ENCODE measurements at places on chromosomes 3 and 15.

- DNase-seq, result no peak
These were observed 74.0 kb upstream of the ETV5 start for GRCh38 chr3:186182850-186183249.

GRCh38 chr3:43676441-43676840 is 14.3 kb upstream of the ABHD5 start:
- DNase-seq, result no peak

DNA sequence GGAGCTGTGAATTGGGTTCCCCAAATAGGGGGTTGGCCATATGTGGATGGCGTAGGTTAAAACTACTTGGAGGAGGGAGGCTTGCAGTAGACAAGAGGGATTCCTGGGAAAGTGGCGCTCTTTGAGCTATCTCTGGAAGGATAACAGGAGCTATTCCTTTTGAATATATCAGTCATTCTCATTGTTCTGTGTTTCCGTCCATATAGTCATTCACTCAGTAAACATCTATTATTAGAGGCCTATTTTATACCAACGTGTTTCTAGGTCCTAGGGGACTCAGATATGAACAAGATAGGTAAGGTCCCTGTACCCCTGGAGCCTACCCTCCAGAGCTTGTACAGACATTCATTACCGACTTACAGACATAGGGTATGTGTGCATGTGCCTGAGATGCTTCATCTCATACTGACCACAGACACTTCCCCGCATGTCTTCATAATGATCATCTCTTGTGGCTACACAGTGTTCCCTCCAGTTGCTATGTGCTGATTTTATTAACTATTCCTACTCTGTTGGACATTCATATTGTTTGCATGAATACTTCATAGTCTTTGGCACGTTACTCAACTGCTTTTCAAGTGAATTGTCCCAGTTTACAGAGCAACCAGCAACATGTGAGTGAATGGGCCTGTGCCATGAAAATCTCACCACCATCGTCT is 55.8 kb upstream of the VILL start:
- DNase-seq, result no peak

DNA sequence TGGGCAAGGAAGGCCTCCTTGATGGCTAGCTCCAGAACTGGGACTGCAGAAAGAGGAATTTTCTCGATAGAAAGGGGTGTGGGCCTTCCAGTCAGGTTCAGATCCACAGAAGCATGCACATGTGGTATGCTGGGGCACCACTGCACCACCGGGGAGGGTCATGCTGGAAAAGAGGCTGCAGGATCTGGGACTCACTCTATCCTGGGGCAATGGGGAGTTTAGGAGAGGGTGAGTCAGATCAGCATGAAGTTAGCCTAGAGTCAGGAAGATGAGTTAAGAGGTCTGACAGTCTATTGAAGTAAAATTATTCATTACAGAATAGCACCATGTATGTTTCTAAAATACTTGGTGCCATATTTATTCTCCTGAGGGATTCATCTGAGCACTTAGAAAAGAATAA is 130.2 kb upstream of the TOPAZ1 start:
- no peak for DNase-seq

GRCh38 chr15:50261981-50262380 is 3.5 kb downstream of the HDC start:
- DNase-seq, result no peak

GRCh38 chr3:103950676-103951075 is 1416.0 kb upstream of the ALCAM start:
- DNase-seq, result no peak

DNA sequence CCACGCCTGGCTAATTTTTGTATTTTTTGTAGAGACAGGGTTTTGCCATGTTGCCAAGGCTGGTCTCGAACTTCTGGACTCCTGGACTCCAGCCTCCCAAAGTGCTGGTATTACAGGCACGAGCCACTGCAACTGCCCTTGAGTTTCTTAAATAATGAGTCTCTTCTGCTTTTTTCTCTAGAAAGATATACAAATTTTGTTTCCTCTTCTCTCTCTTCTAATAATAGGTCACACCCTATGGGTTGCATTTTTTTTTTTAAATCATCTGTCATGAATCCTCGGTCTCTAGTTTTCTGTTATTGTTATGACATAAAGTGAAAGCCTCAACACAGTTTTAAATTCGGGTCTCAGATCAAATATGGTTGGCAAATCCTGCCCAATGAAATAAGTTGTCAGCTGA is 111.2 kb downstream of the IL12A start:
- DNase-seq, result no peak

GRCh38 chr3:31364711-31365110 is 168.0 kb upstream of the STT3B start:
- peak; percentile 39 for DNase-seq

DNA sequence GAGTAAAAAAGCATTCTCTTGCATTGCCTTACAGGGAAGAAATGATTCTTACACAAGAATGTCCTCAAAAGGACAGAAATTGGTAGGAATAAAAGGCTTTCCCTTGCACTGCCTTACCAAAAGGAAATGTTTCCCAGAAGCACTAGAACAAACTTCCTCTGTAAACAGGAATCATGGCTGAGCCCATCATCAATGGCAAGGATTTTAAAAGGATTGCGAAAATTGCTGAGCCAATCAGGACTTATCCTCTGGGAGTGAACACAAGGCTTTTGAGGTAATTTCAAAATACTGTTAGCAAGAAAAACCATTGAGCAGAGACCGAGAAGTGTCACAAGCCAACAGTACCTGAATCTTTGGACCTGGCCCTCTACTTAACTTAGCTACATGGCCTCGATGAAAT is 897.3 kb downstream of the ROBO1 start:
- DNase-seq, result no peak

- DNase-seq, result no peak
These were observed 201.1 kb downstream of the UBE2E2 start for GRCh38 chr3:23404246-23404645.

GRCh38 chr15:99435113-99435695 is 130.6 kb upstream of the MEF2A start:
- DNase-seq, result no peak

- DNase-seq, result no peak
These were observed 28.5 kb downstream of the RBPMS2 start for GRCh38 chr15:64746921-64747320.

- DNase-seq, result peak; percentile 73
These were observed 583.8 kb downstream of the FOXP1 start for GRCh38 chr3:70999730-71000129.

GRCh38 chr3:172648747-172649146 is 62.1 kb downstream of the NCEH1 start:
- DNase-seq, result peak; percentile 50

- DNase-seq, result no peak
These were observed 263.9 kb upstream of the STT3B start for GRCh38 chr3:31268868-31269267.

DNA sequence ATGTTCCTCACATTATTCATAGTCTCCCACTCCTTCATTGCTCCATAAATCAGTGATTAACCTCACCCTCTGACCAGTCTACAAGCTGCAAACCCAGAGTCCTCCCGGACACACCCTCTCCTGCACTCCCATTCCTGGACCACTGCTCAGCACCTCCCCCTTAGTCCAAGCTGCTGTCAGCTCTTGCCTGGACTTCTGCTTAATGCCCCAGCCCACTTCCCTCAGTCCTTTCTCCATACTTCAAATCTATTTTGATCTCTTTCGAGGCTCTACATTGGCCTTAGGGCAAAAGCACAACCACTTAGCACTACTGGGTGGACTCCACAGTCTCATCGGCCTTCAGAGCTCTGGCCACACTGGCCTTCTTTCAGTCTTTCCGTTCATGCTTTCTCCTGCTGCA is 79.4 kb upstream of the FAM98B start:
- peak; percentile 12 for DNase-seq

GRCh38 chr15:25022233-25022632 is 67.4 kb downstream of the SNRPN start:
- DNase-seq, result no peak

GRCh38 chr15:39184701-39185390 is 396.0 kb upstream of the THBS1 start:
- DNase-seq, result no peak

DNA sequence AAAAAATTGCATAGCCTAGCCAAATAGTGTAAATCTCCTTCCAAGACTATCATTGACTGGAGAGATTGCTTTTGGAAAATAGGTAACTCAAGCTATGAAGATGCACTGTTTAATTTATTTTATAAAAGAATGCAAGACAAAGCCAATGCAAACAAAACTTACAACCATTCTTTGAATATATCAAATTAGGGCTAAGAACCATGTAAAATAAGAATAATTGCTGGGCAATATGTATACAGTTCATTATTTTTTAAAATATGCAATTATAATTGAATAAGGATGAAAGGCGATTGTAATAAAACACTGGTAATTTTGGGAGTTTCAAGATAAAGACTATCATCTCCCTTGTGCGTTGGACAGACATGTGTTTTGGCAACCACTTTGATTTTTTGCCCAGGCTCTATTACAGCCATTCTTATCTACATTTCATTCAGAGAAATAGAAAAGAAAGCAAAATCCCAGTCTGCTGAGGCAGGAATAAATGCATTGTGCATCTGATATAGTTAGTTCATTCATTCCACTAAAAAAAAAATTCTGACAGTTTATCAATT is 242.3 kb upstream of the ROBO1 start:
- no peak for DNase-seq

GRCh38 chr3:99859825-99860224 is 42.2 kb downstream of the CMSS1 start:
- peak; percentile 72 for DNase-seq

DNA sequence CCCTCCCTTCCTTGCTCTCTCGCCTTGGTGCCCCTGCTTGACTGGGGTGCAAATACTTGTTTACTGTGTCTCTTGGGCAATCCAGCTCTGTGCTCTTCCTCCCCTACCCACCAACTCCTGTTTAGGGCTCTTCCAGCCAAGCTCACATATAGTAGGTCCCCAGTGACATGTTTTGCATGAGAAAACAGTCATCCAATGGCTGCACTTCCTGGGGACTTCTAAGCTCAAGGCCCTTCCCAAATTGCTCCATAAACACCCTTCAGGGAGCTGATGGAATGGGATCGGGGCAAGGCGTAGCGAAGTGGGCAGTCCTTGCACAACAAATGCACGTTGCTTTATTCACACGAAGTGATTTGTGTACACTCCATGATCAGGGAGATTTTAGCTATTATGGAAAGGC is 9.4 kb upstream of the COPG1 start:
- no peak for DNase-seq

DNA sequence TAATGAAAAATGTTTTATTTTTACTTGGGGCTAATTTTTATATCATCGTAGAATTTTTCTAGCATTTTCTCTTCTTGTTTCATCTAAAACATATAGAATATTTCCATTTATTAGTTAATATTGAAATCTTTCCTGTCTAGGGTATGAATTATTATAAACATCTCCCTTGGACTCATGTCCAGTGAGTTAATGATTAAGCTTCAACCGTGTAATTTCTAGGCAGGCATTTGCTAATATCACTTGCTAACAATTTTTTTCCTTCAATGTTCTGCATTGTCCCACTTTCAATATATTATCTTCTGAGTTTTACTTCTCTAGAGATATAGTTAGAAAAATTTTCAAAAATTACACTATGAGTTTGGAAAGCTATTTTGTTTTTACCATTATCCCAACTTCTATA is 1371.6 kb upstream of the EPHA6 start:
- DNase-seq, result no peak

- DNase-seq, result no peak
These were observed 77.5 kb downstream of the CHRD start for GRCh38 chr3:184457329-184457728.

DNA sequence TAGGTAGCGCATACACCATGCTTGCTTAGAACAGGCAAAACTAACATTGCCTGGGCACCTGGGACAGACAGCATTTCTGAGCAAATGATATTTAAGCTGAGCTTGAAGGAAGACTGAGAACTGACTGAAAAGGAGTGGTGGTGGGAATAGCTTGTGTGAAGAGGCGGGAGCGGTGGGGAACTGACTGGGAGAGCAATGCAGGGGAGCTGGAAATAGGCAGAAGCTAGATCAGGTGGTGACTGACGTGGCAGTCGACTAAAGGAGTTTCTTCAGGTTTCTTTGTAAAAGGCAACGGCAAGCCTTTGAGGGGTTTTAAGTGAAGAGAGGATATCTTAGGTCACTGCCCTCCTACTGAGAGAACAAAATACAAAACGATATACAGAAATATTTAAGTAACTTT is 61.8 kb downstream of the NEO1 start:
- DNase-seq, result no peak

DNA sequence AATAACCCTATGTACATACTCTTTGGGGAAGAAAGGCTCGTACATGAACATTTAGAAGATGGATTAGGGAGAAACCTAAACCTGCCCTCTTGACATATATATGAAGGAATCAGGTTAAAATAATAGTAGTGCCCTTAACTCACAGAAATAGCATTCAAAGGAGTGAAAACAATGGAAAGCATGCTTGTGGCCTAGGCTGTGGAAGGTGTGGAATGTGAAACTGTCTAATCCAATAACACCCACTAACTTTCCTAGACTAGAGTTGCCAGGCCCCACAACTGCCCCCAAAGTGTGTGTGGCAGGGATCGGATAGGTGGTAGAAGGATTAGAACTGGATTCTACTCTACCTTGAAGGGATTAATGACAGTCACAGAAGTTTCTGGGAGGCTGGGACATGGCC is 317.4 kb upstream of the LRRFIP2 start:
- peak; percentile 54 for DNase-seq

- no peak for DNase-seq
These were observed 10.7 kb downstream of the TRAIP start for GRCh38 chr3:49845694-49846093.

DNA sequence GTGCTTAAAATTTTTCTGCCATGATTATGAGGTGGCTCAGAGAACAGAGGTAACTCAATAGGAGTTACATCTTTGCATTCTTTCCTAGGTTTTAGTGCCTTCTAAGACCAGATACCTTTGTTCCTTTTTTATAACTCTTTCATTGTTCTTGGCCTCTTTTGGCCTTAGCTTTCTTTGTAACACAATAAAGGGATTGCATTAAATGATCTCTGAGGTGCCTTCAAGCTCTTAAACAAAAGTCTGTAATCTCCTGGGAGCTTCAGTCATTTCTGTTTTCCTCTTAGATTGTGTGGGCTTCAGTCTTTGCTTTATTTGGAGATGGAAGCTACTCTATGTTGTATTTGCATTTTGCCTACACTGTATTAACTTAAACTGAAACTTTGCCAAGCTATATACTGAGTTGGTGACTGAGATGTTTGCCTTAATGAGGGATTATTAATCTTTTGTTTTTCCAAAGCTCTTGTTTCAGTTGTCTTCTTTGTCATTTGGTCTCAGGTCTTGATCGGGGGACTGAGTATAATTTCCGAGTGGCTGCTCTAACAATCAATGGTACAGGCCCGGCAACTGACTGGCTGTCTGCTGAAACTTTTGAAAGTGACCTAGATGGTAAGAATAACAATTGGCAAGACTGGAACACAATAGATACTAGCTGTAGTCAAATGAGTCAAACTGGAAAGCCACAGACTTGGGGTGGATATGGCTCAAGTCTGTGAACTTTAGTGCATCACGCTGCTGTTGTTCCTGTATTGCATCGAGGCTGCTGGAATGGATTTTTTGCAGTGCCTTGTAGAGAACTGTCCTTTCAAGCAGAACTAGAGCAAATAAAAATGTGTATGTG is 110.3 kb downstream of the HCN4 start:
- no peak for DNase-seq

GRCh38 chr3:60650171-60650570 is 601.1 kb downstream of the FHIT start:
- no peak for DNase-seq

GRCh38 chr3:4780545-4780957 is 198.7 kb upstream of the BHLHE40 start:
- DNase-seq, result no peak

Measured in GM03348 (cell line).